ENCODE measurements at places on chromosomes 12 and 14.

DNA sequence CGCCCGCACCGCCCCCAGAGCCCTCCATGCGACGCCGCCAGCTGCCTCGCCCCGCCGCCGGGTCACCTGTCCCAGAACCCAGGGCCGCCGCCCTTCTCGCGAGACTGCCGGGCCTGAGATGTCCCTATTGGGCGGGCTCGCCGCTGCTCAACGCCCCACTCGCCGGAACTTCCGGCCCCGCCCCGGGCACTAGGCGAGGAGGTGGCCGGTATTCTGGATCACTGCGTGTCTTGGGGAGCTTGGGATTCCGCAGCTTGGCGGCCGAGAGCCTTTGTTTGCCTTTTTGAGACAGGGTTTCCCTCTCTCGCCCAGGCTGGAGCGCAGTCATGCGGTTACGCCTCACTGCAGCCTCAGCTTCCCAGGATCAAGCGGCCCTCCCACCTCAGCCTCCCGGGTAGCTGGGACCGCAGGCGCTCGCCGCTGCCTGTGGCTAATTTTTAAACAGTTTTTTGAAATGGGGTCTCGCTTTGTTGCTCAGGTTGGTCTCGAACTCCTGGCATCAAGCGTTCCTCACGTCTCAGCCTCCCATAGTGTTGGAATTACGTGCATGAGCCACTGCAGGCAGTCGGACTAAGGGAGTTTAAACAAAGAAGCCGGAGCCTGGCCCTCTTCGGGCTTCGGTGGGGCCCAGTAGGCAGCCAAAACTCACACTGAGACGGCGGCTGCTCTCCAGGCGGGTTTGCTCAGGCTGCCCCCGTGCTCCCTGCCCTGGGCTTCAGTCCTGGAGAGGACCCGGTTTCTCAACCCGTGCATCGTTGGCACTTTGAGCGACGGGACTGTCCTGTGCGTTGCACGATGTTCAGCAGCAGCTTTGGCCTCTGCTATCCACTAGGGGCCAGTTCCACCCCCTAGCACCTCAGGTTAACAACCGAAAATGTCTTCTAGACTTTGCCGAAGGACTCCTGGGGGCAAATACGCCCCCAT lies at the start of gene SLC15A4:
TSS of gene SLC15A4 (minus strand) at position 43 of the 924 bp plus-strand sequence. CDS start at position 28, 15 bp downstream.
- peak; percentile 70 for DNase-seq

DNA sequence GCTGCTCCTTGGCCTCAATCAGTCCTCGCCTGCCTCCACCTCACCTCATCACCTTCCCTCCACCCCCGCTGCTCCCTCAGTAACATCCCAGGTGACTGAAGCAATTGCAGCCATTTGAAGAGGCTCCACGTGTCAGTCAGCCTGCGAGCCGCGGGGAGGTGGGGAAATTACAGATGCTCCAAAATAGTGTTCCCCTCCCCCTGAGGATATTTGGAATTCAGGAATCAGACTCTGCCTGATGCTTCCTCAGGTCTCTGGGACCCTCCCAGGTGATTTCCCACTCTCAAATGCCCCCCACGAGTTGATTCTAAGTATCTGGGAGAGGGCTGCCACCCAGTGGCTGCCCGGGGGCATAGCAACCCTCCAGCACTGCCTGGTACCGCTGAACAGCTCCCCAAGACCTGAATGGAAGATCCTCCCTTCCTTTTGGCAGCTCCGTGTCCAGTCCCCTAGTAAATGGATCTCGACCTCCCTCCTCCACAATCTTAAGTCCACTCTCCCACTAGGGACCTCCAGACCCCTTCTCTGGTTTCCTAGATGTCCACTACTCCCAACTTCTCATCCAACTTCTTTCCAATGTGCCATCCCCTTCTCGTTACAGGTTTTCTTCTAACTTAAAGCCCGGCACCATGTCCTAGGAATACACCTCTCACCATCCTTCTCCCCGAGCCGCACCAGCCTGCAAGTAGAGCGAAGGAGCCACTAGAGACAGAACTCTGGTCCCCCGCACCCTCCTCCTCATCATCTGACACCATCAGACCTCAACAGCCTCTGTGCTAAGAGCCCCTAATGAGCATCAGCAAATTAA lies 1.4 kb upstream of the ASIC1 start:
- no peak for DNase-seq

DNA sequence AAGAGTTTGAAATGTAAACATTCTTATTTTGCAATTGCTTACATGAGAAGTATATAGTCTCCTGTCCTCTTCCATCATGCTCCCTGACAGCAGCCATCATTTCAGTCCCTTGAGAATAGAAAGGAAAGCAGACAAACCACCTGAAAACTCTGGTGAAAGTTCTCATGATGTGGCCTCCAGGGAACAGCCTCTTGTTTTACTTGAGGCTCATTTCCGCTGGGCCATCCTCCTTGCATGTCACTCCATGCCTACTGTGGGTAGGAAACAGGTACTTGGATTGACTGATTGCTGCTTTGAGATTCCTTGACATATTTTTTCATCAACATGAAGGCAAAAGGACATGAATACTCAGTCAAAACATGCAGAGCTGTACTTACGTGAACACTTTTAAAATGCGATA lies 6.0 kb downstream of the SYT1 start:
- no peak for DNase-seq

- DNase-seq: no peak
Observed at GRCh38 chr12:105852496-105852895, 286.3 kb downstream of the NUAK1 start.

GRCh38 chr12:92942905-92943304 lies 13.8 kb upstream of the EEA1 start:
- DNase-seq: no peak

DNA sequence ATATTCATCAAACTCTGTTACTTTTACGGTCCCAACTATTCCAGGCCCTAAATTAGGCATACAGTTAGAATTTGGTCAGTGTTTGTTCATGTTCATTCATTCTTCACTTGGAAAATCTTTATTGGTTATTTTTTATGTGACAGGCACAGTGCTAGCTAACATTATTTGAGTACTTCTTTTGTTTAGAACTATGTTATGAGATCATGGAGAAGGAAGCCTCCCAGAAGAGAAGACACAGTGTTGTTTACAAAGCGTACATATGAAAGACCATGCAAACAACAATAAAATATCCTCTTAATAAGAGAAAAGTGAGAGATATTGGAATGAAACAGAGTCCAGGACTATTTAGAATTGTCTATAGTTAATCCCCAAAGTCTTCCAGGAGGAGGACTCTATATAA lies 399.2 kb downstream of the LRIG3 start:
- DNase-seq: no peak

GRCh38 chr12:128727999-128728398 lies 95.8 kb downstream of the SLC15A4 start:
- no peak for DNase-seq

DNA sequence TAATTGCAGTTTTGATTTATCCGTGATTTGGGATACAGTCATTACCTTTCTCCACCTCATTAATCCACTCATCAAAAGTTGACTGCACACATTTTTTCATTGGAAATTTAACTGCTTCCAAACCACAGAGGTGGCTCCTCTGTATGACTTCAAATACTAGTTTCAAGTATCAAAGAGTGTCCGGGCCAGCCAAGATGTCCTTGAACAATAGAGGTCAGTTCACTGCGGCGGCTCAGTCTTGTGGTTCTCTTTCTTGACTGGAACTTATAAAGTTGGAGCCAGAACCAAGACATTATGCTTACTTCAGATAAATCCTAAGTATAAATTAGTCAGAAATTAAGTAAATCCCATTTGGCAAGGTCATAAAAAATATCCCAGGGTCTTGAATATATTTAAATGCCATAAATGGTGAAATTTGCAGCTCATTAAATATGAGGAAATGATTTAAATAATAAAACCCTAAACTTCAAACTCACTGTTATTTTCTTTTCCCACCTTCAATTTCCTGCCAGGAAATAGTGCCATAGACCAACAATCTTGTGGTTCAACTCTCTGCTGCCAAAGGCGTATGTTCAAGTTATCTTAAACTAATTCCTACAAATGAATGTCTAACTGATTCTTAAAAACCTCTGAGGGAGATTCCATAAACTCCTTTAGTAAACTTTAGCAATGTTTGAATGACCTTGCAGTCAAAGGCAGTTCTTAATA lies 360.8 kb downstream of the AEBP2 start:
- DNase-seq: no peak

GRCh38 chr12:41795051-41795600 lies 349.5 kb downstream of the GXYLT1 start:
- DNase-seq: peak; percentile 78

DNA sequence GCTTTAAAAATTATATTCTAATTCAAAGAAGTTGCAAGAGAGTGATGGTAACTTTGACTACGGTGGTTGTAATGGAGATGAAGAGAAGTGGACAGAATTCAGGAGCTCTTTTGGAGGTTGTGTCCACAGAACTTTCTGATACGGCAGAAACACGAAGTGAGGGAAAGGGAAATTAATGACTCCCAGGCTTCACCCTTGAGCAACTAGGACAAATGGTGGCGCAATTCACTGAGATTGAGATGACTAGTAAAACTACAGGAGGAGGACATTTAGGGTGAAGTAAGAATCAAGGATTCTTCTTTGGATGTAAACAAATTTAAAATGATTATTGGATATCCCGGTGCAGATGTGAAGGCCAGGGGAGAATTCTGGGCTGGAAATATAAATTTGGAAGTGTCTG lies 212.6 kb downstream of the PTPRO start:
- no peak for DNase-seq

GRCh38 chr12:4710113-4710512 lies 10.1 kb upstream of the GALNT8 start:
- DNase-seq: no peak

DNA sequence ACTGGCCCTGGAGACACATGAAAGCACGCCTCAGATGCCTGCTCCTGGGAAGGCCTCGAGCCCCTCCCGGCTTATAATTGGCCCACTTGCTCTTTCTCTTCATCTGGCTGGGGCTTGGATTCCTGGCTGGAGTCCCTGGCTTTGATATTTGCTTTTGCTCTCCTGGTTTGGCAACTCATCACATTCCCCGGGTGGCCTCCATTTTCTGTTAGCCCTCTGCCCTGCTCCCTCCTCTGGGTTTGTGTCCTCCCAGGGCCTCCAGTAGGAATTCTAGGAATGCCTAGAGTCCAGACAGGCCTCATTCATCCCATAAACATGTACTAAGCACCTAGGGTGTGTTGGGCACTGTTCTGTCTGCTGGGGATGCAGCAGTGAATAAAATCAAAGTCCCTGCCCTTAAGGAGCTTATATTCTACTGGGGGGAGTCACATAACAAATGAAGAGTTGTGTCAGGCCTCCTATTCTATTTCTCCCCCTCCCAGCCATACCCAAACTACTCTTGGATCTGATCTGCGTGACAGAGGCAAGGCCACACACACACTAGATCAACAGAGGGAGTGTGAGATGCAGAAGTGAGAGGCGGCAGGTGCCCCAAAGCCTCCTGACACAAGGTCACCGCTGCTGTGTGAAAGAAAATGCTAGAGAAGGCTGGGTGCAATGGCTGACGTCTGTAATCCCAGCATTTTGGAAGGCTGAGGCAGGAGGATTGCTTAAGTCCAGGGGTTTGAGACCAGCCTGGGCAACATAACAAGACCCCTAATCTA lies 21.3 kb upstream of the TSPAN9 start:
- DNase-seq: peak; percentile 37

DNA sequence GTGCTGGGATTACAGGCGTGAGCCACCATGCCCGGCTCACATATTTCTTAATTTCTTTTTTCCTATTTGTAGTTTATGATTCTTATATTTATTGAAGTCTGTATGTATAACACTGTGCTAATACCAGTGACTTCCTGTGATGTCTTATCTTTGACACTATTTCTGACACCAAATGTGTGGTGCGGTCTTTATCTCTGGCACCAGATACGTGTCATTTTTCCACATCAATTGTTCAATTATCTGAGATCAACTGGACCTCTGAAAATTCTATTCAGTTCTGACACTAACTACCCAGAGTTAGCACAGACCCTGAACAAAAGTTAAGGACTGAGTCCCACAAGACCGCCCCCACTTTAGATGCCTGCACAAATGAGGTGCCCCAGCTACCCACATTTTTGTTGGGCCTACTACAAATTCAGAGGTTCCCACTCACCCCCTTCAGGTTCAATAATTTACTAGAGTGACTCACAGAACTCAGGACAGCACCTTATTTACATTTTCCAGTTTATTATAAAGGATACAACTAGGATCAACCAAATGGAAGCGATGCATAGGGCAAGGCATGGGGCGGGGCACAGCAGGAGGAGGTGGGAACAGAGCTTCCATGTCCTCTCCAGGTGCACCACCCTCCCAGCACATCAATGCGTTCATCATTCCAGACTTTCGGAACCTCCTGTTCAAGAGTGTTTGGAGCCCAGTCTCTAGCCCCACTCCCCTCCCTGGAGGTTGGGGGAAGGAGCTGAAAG lies 11.6 kb upstream of the SRSF9 start:
- no peak for DNase-seq

DNA sequence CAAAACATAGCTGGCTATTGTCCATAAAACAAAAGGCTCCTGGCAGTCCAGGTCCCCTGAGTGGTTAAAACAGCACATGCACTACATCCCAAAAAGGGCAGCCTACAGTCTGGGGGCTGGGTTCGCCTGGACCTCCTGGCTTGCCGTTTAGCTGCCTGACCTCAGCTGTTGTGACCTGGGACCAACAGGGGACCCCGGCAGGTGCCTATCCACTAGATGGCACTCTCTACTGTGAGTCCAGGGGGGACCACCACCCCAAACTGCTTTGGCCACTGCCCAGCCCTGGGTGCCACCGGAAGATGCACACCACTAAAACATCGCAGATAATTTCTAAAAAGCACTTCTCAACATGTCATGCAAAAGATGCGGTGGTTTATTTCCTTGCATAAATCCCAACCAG lies 2.9 kb upstream of the RTL1 start:
- no peak for DNase-seq

DNA sequence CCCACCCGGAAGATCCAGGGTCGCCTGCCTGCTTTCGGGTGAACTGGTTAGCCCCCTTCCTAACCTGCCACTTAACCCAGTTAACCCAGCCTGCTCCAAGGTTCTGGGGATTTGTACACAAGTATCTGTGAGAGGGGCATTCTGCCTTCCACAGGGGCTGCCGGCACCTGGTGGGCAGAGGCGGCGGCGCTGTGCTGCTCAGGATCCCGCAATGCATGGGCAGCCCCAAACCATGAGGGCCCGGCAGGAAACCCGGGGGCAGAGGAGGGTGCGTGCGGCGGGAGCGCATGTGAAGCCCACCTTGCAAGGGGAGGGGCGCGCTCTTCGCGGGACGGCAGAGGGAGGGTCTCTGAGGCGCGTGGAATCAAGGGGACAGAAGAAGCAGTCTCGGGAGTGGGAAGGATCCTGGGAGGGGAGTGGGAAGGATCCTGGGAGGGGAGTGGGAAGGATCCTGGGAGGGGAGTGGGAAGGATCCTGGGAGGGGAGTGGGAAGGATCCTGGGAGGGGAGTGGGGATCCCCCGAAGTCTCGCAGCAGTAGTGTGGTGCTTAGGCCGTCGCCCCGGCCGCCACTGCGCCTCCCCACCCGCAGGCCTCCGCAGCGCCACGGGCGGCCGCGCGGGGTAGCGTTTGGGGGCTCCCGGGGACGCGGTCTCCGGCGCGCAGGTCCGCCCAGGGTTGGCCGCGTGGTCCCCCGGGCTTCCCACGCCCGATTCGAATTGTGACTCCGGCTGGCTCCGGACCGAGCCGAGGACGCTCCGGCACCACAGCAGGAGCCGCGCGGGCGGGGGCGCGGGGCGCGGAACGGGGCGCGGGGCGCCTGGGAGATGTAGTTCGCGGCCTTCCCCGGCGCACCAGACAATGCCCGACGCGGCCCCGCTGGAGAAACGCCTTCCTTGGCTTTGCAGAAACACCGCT lies 4.9 kb upstream of the MTA1 start:
- no peak for DNase-seq

GRCh38 chr12:2998789-2999264 lies 39.6 kb downstream of the TEAD4 start:
- DNase-seq: no peak

- DNase-seq: no peak
Observed at GRCh38 chr14:78764240-78764639, 594.1 kb downstream of the NRXN3 start.
